Stimulated activated CD4-positive, alpha-beta T cell treated with anti-CD3 and anti-CD28 coated beads, TNF-alpha, amount 100 ng/mL, for 1 hour (primary cell): ENCODE measurements at places on chromosomes 11 and 22.

DNA sequence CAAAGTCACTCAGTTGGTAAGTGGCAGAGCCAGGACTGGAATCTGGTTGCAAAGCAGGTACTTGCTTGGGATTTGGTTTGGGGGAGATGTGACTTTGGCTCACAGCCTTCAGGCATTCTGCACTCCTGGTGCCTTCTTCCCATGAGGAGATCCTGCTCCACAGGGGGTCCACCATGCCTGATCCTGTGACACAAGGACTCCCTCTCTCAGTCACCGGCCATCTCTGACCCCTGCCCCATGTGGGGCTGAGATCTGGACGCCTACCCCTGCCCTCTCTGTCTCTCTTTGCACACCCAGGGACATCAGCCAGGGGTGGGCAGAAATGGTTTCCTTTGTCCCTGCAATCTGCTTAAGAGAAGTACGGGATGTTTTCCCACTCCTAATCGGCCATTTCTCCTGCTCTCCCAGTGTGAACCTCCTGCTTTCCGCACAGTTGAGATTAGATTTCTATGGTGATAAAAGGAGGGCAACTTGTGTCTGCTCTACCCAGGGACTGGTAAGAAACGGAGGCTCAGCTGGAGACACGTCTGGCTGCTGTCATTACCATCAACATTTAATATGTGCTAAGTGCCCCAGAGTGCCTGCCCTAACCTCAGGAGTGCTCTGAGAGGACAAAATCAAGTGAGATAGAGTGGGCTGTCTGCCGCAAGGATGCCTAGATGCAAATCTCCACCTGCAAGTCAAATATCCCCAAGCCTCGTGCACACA lies 11.1 kb upstream of the FXYD6 start:
- no peak for DNase-seq

DNA sequence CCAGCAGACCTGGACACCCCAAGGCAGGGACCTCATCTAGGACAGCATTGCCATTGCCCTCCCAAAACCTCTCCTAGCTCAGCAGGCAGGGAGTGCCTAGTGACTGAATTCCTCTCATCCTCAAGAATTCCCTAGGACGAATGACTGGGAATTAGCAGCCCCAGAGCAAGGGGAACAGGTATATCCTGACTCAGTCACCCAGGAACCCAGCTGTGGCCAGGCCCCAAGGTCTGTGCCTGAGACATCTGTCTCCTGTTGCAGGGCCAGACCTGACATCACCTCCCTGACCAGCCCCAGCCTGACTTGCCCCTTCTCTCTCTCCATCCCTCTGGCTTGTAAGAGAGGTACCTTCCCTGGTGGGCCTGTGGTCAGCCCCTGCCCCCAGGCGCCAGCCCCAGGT lies 39.0 kb upstream of the SUSD2 start:
- no peak for DNase-seq

- DNase-seq = no peak
Measured at GRCh38 chr22:37491106-37491505, 4.9 kb upstream of the MFNG start.

- no peak for DNase-seq
Measured at GRCh38 chr11:93984196-93984567, 37.0 kb upstream of the HEPHL1 start.

DNA sequence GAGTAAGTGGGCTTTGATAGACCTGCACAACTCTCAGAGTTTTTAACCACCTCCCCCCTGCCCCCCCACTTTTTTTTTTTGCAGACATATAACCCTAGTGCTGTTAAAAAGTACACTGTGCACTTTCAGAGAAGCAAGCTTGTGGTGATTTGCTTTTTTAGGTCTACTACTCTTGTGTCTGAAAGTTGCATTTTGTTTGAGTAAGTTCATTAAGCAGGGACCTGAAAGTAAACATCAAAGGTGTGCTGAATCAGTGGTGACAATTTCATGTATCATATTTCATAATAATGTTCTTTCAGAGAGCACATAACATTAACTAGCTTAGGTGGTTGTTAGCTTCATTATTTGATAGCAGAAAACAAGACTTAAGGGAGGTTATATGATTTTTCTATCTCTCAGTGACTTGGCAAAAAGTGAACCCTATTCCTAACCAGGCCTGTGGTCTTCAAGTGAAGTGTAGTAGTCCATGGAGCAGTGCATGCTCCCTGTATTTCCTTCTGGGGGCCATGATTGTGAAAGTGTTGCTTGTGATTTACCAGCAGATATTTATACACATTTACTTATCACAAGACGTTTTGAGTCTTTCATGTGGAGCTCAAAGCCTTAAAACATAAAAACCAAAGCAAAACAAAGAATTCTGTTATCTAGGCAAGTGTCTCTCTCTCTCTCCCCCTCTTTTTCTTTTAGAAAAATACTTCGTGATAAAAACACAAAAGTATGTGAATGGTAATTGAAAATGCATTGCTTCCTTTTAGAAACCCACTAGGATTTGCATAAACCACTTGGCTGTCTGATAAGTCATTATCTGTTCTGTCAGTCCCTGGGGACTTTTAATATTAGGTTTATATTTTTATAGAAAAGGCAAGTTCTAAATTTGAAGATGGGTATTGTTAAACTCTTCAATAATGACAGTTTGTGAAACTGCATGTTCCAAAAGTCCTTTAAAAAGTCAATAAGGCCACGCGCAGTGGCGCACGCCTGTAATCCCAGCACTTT lies 7.5 kb upstream of the RAG2 start:
- no peak for DNase-seq

DNA sequence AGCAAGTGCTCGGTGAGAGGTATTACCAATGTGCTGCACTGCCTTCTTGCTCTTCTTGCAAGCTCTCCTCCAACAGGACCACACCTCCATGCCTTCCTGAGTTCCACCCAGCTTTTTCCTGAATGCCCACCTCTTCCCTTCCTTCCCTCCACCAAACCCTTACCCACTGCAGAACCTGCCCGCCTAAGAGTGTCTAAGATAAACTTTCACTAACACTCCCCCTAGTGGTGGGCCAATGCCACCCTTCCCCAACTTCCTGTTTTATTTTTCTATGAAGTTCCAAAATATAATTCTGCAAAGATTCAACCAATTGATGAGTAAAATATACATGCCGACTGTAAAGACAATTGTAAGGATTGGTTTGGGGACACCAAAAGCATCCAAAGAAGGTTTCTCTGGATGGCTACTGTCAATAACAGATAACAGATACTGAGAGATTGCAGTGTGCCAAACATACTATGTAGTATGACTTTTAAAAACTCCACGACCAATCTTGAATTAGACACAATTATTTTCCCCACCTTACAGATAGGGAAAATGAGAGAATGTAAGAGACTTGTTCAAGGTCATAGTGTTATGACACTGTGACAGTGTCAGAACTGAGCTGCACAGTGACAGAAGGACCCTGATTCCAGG lies 38.6 kb upstream of the BMAL1 start:
- peak; percentile 26 for DNase-seq

- no peak for DNase-seq
Measured at GRCh38 chr11:87465716-87466115, 428.0 kb downstream of the TMEM135 start.

GRCh38 chr11:66326261-66327111 lies 9.6 kb upstream of the CD248 start:
- DNase-seq = no peak

DNA sequence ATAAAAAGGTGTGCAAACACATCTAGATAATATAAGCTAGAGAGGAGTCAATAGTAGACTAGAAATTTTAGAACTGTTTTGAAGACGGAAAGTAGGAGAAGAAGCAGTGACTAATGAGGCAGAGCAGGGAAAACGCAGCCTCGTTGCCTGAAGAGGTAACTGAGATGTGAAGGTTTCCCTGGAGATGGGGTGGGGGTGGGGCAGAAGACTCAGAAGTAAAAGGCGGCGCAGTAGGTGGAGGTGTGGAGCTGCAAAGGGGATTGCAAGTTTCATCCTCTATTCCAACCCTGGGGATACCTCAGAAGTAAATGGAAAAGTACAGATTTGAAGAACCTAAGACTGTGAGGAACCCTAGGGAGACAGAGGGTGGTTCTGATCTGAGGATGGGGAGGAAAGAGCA lies 109.5 kb downstream of the TMPRSS5 start:
- no peak for DNase-seq

DNA sequence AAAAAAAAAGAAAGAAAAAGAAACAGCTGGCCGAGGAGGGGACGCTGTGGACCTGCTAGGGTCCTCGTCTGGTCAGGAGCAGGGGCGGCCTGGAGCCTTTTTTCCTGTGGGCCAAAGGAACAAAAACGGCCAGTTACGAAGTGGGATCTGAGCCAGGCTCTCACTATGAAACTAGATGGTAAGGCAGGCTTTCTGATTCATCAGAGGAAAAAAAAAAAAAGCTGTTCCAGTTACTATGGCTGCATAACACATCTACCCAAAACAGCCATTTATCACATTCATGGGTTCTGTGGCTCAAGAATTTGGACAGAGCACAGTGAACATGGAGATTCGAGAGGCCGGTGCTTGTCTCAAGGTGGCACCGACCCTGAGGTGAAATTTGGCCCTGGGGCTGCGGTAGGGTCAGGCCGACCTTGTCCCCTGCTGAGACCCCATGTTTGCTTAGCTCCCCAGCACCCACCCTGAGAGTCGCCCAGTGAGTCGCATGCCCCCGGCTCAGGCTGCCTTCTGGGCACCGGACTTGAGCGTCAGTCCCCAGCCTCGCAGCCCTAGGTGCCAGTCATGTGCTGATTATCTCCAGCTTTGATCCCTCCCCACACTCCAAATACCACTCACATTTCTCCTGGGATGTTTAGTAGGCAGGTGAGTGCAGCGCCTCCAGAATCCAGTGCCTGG lies 34.2 kb downstream of the MRGPRD start:
- DNase-seq = no peak

GRCh38 chr22:33569559-33569958 lies 350.7 kb downstream of the LARGE1 start:
- DNase-seq = no peak
